ENCODE measurements at places on chromosomes 6 and 20. TPM values are rescaled to one million over a fixed set of nuclear protein-coding genes. Genes with fewer than 3 reads are reported as not detected.

DNA sequence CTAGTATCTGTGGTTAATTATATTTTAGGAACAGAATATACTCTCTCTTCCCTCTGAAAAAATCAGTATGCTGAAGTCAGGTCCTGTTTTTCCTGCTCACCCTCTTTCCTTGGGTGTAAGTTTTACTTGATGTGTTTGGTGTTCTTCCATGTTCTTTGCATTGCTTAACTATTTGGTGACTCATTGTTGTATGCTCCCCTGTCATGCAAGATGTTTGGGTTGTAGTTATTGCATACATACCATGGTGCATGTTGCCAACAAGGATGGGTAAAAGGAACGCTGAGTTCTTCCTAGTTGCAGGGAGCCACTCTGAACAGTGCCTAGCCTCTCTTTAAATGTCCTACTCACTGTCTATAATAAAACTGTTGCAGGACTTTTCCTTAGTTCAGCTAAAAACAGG is 207.9 kb upstream of the LAMP5 start:
- ATAC-seq, result no peak

DNA sequence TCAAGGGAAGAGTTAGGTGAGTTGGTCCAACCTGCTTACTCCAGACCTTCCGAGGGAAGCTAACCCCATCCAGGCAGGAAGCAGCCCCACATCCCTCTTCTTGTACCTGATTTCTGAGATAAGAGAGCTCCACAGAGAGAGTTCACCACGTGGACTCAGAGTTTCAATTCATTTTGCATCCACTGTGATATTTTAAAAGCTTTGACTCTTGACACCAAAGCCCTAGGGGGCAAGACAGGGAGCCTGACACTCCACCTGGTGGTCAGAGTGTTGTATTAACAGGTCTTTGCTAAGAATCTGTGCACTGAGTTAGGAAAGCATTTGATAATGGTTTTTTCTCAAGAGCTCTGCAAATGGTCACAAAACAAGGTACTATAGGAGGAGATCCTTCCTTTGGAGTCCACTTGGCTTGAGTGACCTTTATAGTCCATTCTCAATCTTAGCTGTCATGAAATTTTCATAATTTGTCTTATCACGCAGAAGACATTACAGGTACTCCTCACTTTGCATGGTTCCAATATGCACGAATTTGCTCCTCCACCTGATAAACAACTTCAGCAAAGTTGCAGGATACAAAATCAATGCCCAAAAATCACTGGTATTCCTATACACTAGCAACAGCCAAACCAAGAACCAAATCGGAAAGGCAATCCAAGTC is 56.2 kb upstream of the RIPOR2 start:
- ATAC-seq, result peak; percentile 93

GRCh38 chr6:167552961-167553735 is 228.3 kb downstream of the TTLL2 start:
- ATAC-seq, result no peak

Gene CCNC
- 38.5 TPM for total RNA-seq

Gene COX4I2
- total RNA-seq, result not detected

DNA sequence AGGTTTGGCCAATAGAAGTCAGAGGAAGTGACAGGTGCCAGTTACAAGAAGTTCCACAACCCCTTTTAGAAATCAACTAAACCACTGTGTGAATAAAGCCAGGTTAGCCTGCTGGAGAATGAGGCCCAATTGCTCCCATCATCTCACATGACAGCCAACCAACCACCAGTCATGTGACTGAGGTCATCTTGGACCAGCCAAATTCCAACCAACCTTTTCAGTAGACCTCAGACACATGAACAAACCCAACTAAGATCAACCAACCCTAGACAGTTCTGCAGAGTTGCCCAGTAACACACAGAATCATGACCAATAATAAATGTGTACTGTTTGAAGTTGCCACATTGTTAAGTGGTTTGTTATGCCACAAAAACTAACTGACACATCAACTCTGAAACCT is 44.6 kb upstream of the GGTLC1 start:
- no peak for ATAC-seq

DNA sequence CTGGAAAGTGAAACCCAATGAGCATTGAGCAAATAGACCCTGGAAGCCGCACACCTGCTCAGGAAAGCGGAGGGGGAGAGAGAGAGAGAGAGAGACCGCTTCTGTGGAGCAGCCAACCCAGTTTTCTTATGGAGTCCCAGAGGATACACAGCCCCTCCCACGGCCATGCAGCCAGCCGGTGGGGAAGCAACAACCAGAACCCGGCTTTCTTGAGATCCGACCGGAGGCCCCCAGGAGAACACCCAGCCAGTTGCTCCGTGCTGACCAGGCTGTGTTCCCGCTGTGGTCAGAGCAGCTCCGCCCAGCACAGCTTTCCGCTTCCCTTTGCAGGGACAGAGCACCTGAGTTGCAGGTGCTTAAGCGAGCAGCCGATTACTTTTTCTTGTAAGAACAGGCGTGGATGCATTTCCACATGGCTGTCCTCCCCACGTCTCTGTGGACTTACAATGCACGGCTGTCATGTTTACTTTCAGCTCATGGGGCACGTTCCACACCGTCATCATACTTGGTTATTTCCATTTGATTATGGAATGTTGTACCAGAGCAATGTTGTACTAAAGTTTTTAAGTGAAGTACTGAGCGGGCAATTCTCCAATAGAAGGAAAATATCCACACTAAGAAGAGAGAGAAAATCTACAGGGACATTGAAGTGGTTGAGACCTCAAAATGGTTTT is 381.9 kb downstream of the THBS2 start:
- no peak for ATAC-seq

GRCh38 chr6:141252828-141253608 is 879.7 kb upstream of the GJE1 start:
- no peak for ATAC-seq

DNA sequence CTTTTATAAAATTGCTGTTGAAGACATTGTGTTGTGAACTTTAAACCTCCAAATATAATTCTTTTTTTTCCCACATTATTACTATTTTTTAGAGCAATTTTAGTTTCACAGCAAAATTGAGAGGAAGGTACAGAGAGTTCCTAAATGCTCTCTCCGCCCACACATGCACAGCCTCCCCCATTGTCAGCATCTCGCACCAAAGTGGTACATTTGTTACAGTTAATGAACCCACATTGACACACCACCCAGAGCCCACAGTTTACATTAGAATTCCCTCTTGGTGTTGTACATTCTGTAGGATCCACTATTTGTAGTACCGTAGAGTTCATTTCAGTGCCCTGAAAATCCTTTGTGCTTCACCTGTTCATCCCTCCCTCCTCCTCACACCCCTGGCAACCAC is 33.8 kb downstream of the TMEM181 start:
- ATAC-seq, result no peak

- no peak for ATAC-seq
These were observed 66.2 kb downstream of the MYH7B start for GRCh38 chr20:35021831-35022230.

- peak; percentile 46 for ATAC-seq
These were observed 50.9 kb upstream of the CCDC28A start for GRCh38 chr6:138722425-138723371.

Gene ID1
- total RNA-seq, result 10.0 TPM

DNA sequence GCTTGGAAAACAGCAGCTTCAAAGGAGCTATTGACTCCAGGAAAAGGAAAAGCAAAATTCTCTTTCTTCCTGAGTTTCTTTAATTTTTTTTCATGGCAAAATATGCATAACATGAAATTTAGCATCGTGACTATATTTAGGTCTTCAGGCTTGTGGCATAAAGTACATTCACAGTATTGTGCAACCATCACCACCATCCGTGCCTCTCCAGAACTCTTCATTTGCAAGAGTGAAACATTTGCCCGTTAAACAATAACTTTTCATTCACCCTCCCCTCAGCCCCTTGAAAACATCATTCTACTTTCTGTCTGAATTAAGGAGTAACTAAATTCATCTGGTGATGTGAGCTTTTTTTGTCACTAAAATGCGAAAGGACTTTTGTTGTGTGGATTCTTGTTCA is 251.7 kb downstream of the PHACTR1 start:
- ATAC-seq, result no peak

Gene GPR6
- not detected for total RNA-seq

Gene CCN2
- total RNA-seq, result 0.56 TPM

DNA sequence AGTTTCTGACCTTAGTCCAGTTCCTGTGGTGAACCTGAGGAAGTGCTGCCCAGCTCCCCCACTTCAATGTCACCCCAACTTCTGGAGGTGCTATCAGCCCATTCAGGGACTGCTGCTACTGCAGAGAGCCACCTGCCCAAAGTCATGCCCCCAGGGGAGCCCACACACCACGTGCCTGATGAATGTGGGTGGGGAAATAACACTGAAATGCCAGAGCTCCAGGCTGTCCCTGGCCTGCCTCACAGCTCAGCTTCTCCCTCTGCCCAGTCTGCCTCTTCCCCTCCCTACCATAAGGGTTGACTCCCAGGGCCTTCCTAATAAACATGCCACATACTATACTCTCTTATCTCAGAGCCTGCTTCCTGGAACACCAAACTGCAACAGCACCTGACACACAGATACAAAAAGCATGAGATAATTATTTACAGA is 276.4 kb upstream of the MOCS1 start:
- ATAC-seq, result no peak
